Myocyte (in vitro differentiated cells): ENCODE measurements at places on chromosomes 6 and 20. TPM values are rescaled to one million over a fixed set of nuclear protein-coding genes. Genes with fewer than 3 reads are reported as not detected.
A peak's percentile ranks its signal among the peaks of the same experiment; 100 is the strongest.

The KCNK5 gene
- not detected in 2 replicates for total RNA-seq

The SLC22A16 gene
- not detected in 2 replicates for total RNA-seq

The VSX1 gene
- total RNA-seq, result not detected in 2 replicates

The SLC17A3 gene
- total RNA-seq, result not detected in 2 replicates

The HFE gene
- 3.5 and 4.4 TPM in 2 replicates for total RNA-seq

The ATP5F1E gene
- 24.7 and 29.0 TPM in 2 replicates for total RNA-seq

The METTL24 gene
- total RNA-seq, result not detected in 2 replicates

- DNase-seq, result no peak
Observed at GRCh38 chr6:167136376-167136775, 13.5 kb downstream of the CCR6 start.

DNA sequence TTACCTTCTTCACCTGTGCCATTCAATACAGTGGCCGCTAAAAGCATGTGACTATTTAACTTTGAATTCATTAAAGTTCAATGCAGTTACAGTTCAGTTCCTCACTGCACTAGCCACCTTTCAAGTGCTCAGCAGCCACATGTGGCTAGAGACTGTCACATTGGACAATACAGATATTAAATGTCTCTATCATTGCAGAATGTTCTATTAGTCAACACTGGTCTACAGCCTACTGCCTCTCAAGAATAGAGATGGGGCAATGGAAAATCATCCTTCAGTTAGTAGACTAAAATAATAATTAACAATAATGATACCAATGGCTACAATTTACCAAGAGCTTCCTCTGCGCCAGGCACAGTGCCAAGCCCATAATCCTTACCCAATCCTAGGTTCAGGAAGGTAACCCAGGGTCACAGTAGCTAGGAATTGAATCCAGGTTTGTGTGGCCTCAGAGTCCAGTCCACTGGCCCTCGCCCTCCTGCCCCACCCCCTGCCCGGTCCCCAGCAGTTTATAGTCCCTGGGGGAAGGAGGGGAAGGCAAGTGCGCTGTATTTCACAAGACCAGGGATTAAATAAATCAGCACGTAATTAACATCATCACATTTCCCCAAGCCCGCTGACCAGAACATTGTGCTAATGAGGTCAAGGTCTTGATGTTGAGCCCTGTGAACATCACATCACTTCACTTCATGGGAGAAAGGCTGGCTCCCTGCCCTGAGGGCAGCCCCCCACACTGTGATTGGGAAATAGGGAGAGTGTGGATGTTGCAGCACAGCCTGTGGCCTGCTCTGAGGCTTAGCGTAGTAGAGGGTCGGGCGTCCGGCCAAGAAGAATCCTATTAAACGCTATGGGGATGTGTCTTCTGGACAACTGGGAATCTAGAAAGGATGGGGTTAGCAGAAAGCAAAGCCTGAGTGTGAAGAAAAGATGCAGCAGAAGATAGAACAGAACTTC is 147.2 kb downstream of the VEGFA start:
- no peak for DNase-seq

- DNase-seq, result peak; percentile 54
Observed at GRCh38 chr20:44409132-44409600, 53.7 kb downstream of the HNF4A start.

- no peak for DNase-seq
Observed at GRCh38 chr6:63140692-63141318, 70.5 kb upstream of the FKBP1C start.

DNA sequence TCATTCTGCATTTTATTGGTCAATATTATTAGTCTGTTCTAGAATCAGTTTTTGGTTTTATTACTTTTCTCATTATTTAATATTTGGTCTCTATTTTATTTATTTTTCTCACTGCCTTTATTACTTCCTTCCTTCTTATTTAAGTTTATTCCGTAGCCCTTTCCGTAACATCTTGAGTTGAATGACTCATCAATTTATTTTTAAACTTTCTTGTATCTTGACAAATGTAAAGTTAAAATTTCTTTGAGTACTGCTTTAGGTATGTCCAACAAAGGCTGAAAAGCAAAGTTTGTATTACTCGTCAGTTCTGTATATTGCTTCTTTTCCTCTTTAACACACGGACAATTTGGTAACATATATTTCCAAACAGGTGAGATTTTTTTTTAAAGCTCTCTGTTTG is 192.0 kb downstream of the CD109 start:
- no peak for DNase-seq

GRCh38 chr20:38128691-38129090 is 36.4 kb downstream of the TGM2 start:
- no peak for DNase-seq

GRCh38 chr6:63887002-63887751 is 251.6 kb downstream of the PHF3 start:
- no peak for DNase-seq

DNA sequence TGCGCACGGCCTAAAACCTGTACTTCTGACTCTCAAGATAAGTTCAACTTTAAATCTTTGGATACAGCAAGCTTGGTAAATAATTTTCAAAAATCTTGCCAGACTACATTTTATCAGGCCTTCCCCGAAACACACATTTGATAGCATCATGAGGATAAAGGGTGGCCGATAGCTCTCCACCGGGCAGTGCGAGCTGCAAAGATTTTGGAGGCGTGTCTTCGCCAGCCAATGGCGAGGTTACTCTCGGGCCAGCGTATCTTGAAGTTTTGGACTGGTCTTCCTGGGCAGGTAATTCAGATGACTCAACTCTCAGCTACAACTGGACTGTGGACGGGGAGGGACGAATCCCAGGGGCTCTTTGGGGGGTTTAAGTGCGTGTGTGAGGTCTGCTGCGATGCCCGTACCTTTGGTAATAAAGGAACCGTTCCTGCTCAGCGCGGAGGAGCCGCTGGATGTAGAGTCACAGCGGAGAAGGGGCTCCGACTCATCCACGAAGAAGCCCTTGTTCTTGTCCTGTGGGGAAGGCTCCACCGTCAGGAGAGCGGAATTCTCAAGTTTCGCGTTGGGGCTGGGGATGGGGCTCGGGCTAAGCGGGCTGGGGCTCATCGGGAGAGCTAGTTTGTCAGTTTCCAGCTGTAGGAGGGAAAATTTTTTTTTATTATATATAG is 75.3 kb downstream of the TNFRSF21 start:
- no peak for DNase-seq

DNA sequence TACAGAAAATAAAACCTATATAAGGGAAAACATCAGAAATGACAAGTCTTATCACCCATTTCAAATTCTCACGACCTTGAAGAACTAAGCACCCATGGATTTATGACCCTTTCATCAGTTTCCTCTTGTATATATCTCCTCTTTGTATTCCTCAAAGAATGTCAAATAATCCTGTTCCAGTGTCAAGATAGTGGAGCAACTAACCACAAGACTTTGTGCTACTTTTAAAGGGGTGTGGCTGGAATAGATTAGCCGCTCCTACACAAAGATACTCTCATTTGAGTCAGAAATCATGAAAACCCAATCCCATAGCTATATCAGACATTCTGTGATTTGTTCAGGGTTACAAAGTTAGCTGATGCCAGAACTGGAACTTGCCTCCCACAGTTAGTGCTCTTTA is 6.6 kb downstream of the REPS1 start:
- DNase-seq, result no peak

DNA sequence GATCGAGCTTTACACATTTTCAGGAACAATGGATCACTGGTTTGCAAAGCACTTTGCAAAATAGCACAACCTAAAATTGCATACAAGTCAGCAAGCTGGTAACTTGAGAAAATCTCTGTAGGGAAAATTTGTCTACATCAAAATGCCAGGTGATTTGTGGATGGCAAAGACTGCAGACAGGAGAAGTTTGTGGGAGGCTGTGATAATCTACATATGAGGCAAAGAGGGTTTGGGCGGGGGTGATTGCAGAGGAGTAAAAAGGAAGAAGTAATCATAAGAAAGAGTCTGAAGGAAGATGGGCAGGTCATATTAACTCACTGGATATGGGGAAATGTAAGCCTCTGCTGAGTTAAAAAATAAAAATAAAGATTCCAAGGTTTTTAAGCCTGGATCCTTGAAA is 166.3 kb upstream of the STXBP5 start:
- DNase-seq, result no peak

- DNase-seq, result no peak
Observed at GRCh38 chr20:53606364-53606985, 12.8 kb upstream of the ZNF217 start.

DNA sequence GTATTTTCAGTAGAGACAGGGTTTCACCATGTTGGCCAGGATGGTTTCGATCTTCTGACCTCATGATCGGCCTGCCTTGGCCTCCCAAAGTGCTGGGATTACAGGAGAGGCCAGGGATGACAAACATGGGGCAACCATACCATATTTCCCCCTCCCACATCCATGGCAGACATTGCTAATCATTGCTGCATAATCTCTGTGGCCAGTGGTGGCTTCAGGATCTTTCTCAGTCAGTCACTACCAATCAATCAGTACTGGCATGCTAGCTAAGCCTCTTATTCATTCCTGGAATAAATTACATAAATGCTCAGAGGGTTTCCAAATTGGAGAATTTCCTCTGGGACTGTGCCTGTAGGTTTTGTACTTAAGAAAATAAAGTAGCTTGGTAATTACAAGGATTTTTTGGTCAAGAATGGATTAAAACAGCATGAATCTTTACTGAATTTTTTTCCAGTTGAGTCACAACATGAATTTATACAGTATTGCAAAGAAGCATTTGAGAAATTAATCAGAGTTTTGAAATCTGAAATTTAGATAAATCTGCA is 138.1 kb downstream of the FNDC1 start:
- DNase-seq, result no peak

DNA sequence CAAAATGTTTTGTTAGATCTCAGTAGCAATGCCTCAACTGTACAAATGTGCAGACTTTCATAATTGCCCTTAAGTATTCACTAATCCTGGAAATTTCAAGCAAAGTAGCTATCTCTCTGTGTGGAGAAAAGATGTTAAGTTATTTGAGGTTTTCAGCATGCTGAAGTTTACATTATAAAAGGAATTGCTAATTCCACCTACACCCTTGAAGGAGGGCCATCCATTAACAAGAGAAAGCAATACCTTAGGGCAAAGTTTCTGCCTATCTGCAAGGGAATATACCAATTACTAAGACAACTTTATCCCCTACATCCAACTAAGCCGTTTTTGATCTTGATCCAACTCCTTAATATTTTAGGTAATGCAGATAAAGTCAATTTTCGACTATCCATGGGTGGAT is 380.7 kb upstream of the BTBD3 start:
- no peak for DNase-seq

DNA sequence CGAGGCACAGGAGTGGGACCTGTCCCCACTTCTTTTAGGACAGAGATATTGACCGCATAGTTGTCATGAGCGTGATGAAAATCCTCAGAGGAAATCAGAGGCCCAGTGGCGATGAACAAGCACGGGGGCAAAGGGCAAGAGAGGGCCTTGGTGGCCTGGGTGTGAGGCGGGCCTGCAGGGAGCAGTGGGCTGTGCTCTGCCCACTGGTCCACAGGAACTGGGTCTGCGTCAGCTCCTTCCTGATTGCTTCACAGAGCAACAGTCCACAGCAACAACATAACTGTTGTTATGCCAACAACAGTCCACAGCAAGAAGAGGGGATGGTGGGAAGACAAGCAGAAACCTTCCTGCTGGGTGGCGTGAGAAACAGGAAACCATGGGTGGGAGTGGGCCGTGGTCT is 335.6 kb downstream of the ZFAND3 start:
- no peak for DNase-seq

DNA sequence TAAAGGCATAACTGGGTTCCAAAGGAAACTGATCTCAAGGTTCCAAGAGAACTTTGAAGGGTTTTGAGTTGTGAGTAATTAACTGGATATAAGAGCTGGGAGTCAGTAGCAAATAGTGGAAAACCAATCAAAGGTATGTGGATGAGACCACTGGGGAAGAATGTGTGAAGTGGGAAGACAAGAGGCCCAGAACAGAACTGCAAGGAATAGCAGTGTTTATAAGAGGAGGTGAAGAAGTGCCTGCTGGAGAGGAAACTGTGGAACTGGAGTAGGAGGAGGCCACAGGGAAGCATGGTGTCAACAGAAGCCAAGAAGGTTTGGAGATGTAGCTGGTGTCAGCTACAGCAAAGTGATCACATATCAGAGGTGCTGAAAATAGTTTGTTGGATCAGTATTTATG is 18.7 kb upstream of the HDAC2 start:
- DNase-seq, result no peak

GRCh38 chr6:79544299-79544927 is 7.2 kb upstream of the LCA5 start:
- peak; percentile 38 for DNase-seq

- no peak for DNase-seq
Observed at GRCh38 chr6:29815118-29815750, 12.4 kb upstream of the HLA-G start.

DNA sequence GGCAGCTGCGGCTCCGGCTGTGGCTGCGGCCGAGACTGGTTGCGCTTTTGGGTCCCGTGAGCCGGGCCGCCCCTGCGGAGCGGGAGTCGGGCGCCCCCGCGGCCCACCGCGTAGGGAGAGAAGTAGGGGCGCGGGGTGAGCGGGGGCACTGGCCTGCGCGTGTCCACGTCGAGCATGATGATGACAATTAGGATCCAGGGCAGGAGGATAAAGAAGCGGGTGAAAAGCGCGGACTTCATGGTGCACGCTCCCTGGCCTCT is 739 bp downstream of the B3GAT2 start:
- DNase-seq, result no peak

DNA sequence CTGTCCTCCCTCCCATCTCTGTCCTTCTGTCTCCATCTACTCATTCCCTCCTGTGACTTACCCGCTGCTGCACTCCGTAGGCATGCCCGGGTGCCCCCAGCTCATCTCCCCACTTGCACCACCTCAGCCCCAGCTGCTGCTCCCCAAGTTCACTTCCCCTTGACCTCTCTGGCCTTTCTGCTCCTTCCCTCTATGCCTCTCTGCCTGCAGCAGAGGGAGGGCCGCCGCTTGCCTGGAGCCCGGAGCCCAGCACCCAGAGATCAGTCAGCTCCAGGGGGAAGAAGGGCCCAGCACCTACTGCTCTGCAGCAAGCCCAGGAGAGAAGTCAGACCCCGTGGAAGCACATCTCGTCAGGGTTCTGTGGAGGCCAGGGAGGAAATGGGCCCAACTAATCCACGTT is 97.4 kb downstream of the LRFN2 start:
- DNase-seq, result no peak

DNA sequence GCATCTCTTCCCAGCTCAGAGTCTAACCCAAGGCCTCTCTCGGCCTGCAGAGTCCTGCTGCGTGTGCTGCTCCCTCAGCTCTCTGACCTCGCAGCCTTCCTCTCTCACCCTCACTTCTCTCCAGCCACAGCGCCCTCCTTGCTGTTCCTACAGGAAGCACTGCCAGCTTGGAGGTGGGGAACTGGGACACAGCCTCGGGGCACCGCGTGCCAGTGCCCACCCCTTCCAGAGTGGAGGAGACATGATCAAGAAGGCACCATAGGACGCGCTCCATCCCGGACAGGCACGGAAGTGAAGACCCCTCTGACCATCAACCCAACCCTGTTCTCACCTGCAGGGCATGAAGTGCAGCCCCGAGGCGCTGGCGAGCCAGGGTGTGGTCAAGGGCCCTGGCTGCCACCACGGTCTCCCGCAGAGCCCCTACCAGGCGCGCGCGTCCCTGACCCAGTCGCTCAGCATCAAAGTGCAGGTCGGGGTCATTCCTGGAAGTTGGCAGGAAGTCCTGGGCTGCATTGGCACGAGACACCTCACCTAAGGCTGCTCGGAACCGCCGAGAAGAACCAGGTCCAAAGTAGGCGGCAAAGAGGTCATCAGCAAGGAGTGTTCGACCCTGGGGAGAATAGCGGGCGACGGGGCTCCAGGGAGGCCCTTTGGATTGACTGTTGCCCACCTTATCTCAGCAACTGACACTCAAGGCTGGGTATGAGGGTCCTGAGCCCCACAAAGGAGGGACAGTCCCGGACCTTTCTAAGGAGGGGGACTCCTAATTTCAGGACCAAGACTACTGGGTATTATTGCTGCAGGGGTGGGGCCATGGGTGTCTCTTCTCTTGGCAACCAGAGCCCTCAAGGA is 1.3 kb downstream of the VWA7 start:
- no peak for DNase-seq

GRCh38 chr6:63600136-63600535 is 27.9 kb downstream of the LOC128125822 start:
- DNase-seq, result no peak
